ENCODE measurements at places on chromosomes 11 and 22. TPM values are rescaled to one million over a fixed set of nuclear protein-coding genes. Genes with fewer than 3 reads are reported as not detected.

CD6 gene
- polyA plus RNA-seq, result 0.77 TPM

SCARF2 gene
- 20.0 TPM for polyA plus RNA-seq

C11orf21 gene
- polyA plus RNA-seq, result 3.1 TPM

TM7SF2 gene
- polyA plus RNA-seq, result 9.2 TPM

GALNT18 gene
- 7.0 TPM for polyA plus RNA-seq

IGSF9B gene
- polyA plus RNA-seq, result 11.5 TPM

KCTD14 gene
- polyA plus RNA-seq, result 1.1 TPM

GP1BB gene
- polyA plus RNA-seq, result 12.3 TPM

CTR9 gene
- 36.2 TPM for polyA plus RNA-seq

OTOG gene
- polyA plus RNA-seq, result 0.04 TPM

TRIM5 gene
- 14.8 TPM for polyA plus RNA-seq

OR4D9 gene
- not detected for polyA plus RNA-seq

ANGPTL5 gene
- 2.3 TPM for polyA plus RNA-seq

CCDC87 gene
- 0.27 TPM for polyA plus RNA-seq

MAPK8IP2 gene
- 0.49 TPM for polyA plus RNA-seq

SOX6 gene
- 36.5 TPM for polyA plus RNA-seq

PARVG gene
- 2.1 TPM for polyA plus RNA-seq

RFPL3 gene
- polyA plus RNA-seq, result not detected

ASCL2 gene
- 1.0 TPM for polyA plus RNA-seq

WBP2NL gene
- polyA plus RNA-seq, result 2.6 TPM

C11orf86 gene
- polyA plus RNA-seq, result not detected

GRAP2 gene
- polyA plus RNA-seq, result 0.33 TPM

CCDC134 gene
- polyA plus RNA-seq, result 8.6 TPM

CHRNA10 gene
- polyA plus RNA-seq, result 2.6 TPM

KRTAP5-2 gene
- not detected for polyA plus RNA-seq

PNPLA5 gene
- polyA plus RNA-seq, result not detected

TRIM51G gene
- polyA plus RNA-seq, result not detected

NXPE4 gene
- polyA plus RNA-seq, result not detected

Measured in muscle of arm (tissue), 14 donors.